Kidney (tissue), 22 donors: ENCODE measurements at places on chromosomes 6 and 20. TPM values are rescaled to one million over a fixed set of nuclear protein-coding genes. Genes with fewer than 3 reads are reported as not detected.

GRCh38 chr6:17705428-17705777, 1.3 kb downstream of the NUP153 start:
- H3K27ac ChIP-seq, result peak overlapping the region; percentile 99
- no peaks in the 10 kb centered on the region for H3K27me3 ChIP-seq
- peak; percentile 77 for DNase-seq
- no peaks in the 10 kb centered on the region for H3K36me3 ChIP-seq
- no peaks in the 10 kb centered on the region for H3K4me1 ChIP-seq

DNA sequence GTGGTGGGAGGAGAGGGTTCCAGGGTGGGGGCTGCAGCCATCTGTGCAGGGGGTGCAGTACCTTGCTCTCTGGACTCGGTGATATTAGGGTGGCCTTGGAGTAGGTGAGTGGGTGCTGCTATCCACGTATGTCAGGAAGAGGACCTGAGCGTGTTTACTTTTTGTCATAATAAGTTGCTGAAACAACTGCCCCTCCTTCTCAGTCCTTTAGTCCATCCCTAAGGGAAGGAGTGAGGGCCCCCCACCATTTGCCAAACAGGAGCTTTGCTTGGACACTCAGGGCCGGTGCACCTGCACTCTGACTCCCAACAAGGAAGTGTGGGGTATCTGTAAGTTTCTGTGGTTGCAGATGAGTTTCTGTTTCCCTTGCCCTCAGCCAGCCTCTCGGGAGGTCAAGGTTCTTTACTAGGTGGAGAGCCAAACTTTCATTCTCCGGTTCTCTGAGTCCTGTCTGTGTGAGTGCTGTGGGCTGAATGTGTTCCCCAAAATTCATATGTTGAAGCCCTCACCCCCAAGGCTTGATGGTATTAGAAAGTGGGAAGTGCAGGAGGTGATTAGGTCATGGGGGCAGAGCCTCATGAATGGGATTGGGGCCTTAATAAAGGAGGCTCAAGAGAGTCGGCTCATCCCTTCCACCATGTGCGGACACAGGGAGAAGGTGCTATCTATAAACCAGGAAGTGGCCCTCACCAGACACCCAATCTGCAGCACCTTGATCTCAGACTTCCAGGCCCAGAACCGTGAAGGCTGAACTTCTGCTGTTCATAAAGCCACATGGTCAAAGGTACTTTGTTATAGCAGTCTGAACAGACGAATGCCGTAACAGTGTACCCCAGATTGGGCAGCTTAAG, 19.6 kb upstream of the CCR6 start:
- no peaks in the 10 kb centered on the region for H3K36me3 ChIP-seq
- no peaks in the 10 kb centered on the region for H3K27me3 ChIP-seq

GRCh38 chr6:50711686-50712085, 1.6 kb upstream of the TFAP2D start:
- H3K4me1 ChIP-seq, result no peaks in the 10 kb centered on the region
- H3K27ac ChIP-seq, result no peak overlapping the region
- no peak overlapping the region for H3K4me3 ChIP-seq
- peaks cover 31% of the 10 kb centered on the region for H3K27me3 ChIP-seq
- DNase-seq, result no peak

Gene BPIFB2
- total RNA-seq, result not detected

Gene XKR7
- 0.06 TPM for total RNA-seq
